ENCODE measurements at places on chromosomes 3 and 15.

- no peak for ATAC-seq
These were observed 100.4 kb downstream of the PCCB start for GRCh38 chr3:136350557-136350956.

- no peak for ATAC-seq
These were observed 78.8 kb downstream of the TLE3 start for GRCh38 chr15:70018646-70019600.

GRCh38 chr3:119145500-119146167 lies at the start of gene TEX55:
Gene TEX55, plus strand, starts transcription at chr3:119146165. Its CDS starts 25 bp downstream, at chr3:119146190.
- no peak for ATAC-seq

DNA sequence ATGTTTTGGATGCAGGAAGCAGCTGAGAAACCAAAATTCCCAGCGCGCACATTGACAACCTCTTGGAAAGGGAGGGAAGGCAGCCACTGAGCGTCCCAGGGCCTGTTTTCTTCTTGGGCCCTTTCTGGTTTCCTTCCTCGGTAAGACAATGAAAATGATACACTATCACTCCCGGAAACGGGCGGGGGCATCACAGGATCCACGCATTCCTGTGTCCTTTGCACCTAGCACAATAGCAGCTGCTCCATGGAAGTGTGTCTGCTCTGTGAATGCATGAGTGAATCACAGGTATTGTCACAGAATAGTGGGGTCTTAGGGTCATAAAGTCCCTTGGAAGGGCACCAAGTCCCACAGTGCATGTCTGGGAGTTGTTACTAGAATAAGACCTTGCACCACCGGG lies 6.3 kb upstream of the ITPKA start:
- no peak for ATAC-seq

DNA sequence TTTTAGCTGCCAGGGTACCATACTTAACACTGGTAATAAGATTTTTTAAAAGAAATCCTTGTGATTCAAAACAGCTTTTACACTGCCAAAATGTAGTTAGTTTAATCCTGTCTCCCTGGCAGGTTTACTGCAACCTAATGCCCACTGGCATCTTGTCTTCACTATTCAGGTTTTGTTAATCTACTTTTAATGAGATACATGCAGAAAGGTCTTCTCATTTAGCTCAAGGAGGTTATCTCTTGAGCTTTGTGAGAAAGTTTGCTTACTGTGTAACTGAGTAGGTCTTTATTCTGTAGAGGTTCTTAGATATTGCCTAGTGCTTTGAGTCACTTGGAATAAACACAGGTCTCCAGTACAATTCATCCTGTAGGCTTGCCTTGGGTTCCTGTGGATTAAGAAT lies 110.7 kb downstream of the PIK3R4 start:
- ATAC-seq, result no peak

DNA sequence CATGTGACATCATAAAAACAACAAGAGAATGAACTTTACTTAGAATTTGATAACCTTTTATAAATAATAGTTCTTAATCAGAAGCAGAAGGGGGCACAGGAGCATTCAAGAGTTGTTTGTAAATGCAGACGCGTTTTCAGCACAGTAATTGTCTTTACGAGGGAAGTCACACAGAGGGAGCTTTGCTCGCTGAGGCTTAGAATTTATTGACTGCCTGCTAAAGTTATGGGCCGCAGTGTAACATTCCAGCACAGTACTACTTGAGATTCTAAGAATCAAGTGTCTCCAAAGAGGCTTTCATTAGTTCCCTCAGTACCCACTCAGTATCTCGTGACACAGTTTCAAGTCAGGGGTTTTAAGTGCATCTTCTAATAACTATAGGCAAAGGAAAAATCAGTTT lies 288.7 kb downstream of the NR2F2 start:
- no peak for ATAC-seq

DNA sequence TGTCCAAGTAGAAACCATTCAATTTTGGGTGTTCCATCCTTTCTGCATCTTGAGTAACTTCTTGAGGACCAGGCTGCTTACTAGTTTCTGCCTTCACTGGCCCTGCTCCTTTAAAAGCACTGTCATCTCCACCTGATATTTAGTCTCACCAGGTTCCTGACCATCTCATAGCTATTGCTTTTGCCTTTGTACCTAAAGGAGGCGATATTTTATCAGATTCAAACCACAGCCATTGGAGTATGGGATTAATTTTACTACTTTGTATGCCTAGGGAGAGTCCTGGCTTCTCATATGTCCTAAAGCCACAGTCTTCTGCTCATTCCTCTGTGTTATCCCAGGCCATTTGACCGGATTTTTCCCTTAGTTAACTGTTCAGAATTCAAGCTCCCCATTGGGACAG lies 51.8 kb upstream of the RFX7 start:
- ATAC-seq, result no peak

- no peak for ATAC-seq
These were observed 3.6 kb downstream of the CLEC3B start for GRCh38 chr3:45029661-45030060.

GRCh38 chr3:149448331-149448831 lies 26.1 kb upstream of the TM4SF4 start:
- peak; percentile 50 for ATAC-seq

GRCh38 chr3:33577173-33577572 lies 137.0 kb upstream of the UBP1 start:
- no peak for ATAC-seq

GRCh38 chr3:83890039-83890762 lies 1068.6 kb upstream of the CADM2 start:
- ATAC-seq, result no peak

DNA sequence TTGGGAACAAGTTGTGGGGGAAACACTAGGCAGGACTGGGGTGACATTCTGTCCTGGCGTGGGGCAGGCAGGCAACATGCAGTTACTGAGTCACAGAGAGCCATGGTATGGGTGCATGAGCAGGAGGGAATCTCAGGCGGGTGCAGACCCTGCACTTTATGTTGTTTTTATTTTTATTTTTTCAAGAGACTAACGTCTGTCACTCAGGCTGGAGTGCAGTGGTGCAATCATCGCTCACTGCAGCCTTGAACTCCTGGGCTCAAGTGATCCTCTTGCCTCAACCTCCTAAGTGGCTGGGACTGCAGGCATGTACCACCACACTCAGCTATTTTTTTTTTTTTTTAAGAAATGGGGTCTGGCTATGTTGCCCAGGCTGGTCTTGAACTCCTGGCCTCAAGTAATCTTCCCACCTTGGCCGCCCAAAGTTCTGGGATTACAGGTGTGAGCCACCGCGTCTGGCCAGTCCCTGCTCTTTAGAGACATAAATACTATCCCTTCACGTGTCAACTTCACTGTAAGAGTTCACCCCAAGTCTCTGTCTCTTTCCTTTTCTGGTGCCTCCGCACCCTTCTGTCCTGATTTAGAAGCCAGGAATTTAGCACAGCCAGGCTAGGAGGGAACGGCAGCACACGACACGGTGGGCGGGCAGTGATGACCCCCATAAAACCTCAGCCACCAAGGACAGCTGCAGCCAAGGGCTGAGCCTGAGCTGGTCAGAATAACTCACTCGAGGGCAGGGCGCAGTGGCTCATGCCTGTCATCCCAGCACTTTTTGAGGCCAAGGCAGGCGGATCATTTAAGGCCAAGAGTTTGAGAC lies 72.8 kb upstream of the IQSEC1 start:
- no peak for ATAC-seq

GRCh38 chr15:85726454-85726853 lies 68.3 kb downstream of the KLHL25 start:
- ATAC-seq, result no peak

DNA sequence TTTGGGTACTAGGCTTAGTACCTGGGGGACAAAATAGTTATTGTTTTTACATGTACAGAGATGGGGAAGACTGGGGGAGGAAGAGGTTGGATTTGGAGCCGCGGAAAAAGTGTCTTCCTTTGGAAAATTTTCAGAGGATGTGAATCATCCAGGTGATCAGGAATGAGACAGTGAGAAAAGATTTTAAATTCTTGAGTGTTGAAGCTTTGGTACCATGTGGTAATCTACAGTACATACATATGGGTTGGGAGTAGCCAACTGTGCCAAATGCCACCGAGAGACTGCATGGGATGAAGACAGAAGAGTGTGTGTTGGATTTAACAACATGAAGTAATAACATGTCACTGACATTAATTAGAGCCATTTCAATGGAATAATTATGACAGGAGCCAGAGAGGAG lies 1238.2 kb downstream of the ROBO1 start:
- ATAC-seq, result no peak

- ATAC-seq, result no peak
These were observed 102.8 kb downstream of the FRMD5 start for GRCh38 chr15:44092221-44092620.

GRCh38 chr3:39978308-39978707 lies 168.9 kb downstream of the MYRIP start:
- no peak for ATAC-seq

- no peak for ATAC-seq
These were observed 8.9 kb downstream of the ST3GAL6 start for GRCh38 chr3:98772022-98772421.

DNA sequence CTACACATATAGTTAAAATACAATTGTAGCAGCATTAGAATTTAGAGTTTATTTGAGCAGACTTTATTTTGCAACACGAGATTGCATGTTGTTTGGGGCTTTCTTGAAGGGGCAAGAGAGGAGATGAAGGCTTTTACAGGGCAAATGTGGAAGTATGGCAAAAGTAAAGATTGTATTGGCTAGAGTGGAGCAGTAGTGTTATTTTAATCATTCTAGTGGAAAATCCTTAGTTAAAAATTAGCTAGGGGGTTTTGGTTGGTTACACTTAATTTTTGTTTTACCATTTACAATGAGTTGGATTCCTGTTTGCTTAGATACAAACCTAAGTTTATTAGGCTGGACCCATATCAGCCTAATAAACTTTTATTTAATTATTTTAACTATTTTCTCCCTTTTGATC lies 4.6 kb downstream of the OR5H15 start:
- no peak for ATAC-seq

- ATAC-seq, result no peak
These were observed 54.0 kb downstream of the LHFPL4 start for GRCh38 chr3:9499455-9500107.

DNA sequence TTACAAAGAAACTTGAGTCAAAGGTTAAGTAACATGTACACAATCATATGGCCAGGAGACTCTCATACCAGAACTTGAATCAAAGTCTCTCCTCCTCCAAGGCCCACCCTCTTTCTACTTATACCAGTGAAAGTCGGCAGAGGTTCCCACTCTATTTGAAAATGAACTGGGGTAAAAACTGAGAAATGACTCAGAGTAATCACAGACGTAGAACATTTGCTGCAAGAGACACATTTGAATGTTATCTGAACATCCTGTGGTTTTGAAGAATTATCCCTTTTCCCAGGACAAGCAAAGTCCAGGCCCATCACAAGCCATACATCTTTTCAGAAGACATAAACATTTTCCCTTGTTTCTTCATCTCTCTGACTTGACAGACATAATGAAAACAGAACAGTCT lies 55.8 kb downstream of the SHOX2 start:
- no peak for ATAC-seq

DNA sequence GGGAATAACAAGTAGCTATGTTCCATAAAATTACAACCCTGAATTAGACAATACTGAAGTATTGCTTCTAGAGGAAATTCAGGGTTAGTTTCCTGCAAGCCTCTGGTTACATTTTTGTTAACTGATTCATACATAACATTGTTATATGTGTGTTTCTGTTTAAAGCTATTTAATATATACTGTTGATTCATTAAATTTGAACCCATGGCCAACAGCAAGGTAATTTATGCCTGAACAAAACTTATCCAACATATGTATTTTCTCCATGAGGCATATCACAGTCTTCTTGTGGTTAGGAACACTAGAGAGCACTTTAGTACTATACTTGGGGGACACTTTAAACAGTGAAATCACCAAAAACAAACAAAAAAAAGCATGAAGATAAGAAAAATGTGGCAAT lies 47.7 kb upstream of the PTX3 start:
- no peak for ATAC-seq

DNA sequence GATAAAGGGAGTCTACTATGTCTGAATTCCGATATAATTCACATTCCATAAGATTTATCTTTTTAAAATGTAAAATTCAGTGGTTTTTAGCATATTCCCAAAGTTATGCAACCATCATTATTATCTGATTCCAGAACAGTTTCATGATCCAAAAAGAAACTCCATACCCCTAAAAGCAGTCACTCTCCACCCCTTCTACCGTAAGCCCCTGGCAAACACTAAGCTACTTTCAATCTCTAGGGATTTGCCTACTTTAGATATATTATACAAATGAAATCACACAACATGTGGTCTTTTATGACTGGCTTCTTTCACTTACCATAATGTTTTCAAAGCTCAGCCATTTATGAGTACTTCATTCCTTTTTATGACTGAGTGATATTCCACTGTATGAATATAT lies 65.6 kb downstream of the TMEM212 start:
- ATAC-seq, result no peak

- ATAC-seq, result no peak
These were observed 84.5 kb downstream of the WDR76 start for GRCh38 chr15:43911235-43911781.

DNA sequence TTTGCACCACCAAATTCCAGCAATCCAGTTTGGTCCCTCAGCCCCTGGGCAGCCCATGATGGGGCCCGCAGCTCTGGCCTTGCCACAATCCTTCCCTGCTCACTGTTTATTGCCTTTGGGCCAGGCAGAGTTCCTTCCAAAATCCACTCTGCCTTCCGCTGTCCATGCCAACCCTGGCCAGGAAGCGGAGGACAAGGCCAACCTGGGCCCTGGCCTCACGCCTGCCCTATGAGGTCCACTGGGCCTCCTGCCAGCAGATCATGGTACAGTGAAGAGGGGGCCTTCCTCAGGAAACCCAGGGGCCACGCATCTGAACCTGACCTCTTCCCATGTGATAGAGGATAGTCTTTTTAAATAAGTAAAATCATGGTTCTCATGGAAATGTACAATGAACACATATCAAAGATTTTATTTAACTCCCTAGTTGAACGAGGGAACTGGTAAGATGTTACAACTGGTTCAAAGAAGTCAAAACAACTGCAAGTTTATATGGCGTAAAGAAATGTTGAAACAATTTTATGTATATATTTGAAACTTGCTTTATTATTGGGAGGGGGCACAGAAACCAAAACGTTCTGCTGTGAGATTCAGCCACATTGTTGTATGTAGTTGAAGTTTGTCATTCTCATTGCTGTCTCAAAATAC lies 95.8 kb upstream of the TNFAIP8L3 start:
- no peak for ATAC-seq

- ATAC-seq, result peak; percentile 62
These were observed 118.2 kb upstream of the MRPL3 start for GRCh38 chr3:131620977-131621376.

DNA sequence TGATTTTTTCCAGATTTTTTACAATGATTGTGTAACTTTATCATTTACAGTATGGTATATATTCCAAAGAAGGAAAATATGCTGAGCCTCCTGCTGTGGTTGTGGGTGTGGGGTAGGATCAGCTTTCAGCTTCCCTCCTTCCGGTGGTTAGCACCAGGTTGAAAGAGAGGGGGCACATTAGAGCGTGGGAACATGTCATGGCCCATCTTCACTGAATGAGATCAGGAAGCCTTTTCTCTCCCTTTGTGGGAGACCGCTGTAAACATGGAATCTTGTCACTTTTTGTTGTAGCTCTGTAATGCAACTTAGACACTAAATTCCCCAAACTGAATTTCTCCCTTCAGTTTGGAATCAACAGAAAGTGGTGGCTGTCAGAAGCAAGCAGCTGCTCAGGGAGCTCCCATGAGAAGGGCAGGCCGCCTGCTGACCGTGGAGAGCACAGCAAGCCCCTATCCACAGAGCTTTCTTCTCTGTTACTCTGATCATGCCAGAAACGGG lies 86.7 kb upstream of the LIMD1 start:
- ATAC-seq, result no peak
